ENCODE measurements at places on chromosomes 5 and 9. TPM values are rescaled to one million over a fixed set of nuclear protein-coding genes. Genes with fewer than 3 reads are reported as not detected.
A peak's percentile ranks its signal among the peaks of the same experiment; 100 is the strongest.

ANKRD55 gene
- total RNA-seq = 3.7 TPM

CCL21 gene
- 1.8 TPM for total RNA-seq

GLT6D1 gene
- not detected for total RNA-seq

DNA sequence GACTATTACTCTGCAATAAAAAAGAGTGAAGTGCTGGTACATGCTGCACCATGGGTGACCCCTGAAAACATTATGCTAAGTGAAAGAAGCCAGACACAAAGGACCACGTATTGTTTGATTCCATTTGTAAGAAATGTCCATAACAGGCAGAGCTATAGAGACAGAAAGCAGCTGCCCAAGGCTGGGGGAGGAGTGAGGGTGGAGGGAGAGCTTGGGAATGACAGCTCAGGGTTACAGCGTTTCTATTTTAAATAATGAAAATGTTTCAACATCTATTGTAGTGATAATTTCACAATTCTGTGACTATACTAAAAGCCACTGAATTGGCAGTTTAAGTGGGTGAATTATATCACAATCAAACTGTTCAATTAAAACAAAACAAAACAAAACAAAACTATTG, 81.7 kb downstream of the MYO10 start:
- DNase-seq = no peak

GRCh38 chr5:59569158-59569557, 324.4 kb downstream of the PDE4D start:
- no peak for DNase-seq

- DNase-seq = peak; percentile 33
Measured at GRCh38 chr5:73215891-73216610, 43.1 kb downstream of the TMEM174 start.

DNA sequence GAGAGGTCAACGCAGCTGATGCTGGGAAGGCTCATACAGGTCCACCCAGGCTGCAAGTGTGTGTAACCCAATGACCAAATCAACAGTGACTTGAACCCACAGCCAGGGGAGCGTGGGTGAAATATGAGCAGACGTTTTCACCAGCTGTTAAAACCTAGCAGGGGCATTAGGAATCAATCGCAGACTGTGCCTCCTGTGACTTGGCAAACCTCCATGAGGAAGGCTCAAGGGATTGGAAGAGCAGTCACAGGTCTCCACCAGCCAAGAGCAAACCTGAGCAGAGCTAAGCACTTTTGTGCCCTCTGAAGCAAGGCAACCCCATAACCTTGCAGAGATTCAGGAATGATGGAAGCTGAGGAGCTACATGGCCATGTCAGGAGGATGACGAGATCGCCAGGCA, 25.5 kb downstream of the INSYN2B start:
- DNase-seq = no peak

DNA sequence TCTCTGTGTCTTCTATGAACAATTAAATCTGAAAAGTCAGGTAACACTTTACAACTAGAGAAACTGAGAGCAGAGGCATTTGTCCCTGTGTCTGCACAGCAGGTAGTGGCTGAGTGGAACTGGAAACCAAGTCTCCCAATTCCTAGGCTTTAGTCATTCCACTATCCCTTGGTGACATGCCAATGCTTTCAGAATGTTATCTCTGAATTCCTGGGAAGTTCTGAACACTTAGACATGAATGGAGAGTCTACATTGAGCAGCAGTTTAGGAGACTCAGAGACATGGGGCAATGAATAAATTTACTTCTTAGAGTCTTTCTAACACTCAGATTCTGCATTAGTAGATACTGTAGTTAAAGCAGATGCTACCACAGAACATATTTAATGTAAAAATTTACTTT, 94.8 kb upstream of the APC start:
- DNase-seq = no peak

DNA sequence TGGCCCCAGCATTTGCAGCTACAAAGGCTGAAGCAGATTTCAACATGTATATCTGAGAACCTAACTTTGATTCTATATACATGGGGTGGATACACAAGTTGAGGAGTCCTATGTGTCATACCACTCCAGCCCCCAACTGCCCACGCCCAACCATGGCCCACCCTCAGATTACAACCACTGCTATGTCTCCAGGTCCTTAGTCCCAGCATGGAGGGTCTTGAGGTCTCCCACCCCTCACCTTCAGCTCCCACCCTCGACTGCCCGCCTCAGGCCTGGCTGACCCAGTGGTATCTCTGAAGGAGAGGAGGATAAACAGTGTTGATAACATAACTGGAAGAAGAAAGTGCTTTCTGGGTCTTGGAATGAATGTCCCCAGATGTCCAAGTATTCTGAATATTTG, 8.2 kb downstream of the SOWAHA start:
- DNase-seq = no peak

DNA sequence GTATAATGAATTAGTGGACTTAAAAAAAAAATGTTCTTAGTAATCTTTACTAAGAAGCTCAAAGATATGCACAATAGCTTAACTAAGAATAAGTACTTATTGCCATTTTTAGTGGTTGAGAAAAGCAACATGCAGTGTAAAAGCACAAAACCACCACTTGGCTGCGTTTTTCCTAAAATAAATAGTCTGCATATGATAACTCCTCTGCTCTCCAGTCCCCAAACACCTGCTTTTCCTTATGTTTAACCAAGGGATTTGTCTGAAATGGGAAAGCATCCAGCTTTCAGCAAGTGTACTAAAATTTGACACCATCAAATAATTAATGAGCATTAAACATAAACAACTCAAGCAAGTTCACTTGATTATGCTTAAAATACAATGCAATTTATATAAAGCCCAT, 41.4 kb downstream of the PSIP1 start:
- no peak for DNase-seq

GRCh38 chr5:10351199-10351905, 2.1 kb upstream of the MARCHF6 start:
- DNase-seq = peak; percentile 66

DNA sequence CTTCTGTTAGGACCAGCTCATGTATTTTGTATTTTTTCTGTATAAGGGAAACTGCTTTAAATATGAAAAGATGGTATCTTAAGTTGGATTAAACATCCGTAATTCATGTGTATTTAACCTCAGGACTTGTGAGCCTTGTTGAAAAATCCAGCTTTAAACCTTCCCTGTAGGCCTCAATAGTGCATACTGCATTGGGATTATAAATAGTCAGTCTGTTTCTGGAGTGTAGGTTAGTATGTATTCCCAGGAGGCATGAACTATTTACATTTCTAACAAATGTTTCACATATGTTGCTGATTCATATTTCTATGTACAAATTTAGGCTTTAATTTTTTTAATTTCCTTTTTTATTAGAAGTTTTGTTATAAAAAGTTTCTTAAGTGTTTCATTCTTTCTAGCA, 137.9 kb upstream of the GRHPR start:
- DNase-seq = no peak

DNA sequence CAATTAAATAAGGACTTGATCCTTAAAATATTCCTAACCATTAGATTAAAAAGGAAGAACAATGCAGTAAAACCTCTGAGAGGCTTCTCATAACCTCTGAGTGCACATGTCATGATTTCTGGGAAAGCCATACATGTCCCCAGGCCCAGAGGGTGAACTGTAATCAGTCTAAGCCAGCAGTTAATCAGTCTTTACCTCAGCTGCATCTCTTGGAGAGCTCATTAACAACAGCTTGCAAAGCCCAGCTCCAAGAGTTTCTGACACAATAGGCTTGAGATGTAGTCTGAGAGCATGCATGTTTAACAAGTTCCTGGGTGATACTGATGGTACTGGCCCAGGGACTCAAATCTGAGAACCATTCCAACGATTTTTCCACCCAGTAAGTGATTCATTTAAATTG, 392.1 kb downstream of the DNAH5 start:
- DNase-seq = no peak

DNA sequence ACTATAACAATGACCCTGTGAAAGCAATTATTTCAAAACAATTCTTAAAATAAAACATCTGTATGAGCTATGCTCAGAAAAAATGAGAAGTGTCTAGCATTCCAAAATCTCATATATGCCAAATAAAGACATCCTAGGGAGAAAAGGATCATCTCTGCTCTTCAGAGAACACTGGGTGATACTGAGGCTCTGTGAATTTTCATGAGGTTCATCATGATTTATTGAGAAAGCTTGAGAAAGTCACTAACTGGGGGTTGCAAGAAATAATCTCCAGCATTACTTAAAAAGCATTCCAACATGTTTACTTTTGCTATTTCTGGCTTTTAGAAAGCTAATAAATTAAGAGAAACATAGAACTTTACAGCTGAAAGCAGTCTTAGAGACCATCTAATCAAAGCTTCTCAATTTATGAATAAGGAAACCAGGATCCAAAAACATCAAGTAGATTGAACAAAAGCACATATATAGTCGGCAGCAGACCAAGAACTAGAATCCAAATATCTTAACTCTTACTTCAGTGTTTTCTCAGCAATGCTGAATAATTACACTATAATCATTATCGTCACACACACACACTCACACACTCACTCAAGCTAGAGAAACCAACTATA, 372.8 kb downstream of the NR2F1-AS1 start:
- no peak for DNase-seq

GRCh38 chr5:40486437-40487275, 193.1 kb upstream of the PTGER4 start:
- no peak for DNase-seq

GRCh38 chr9:4442806-4443205, 47.5 kb upstream of the SLC1A1 start:
- DNase-seq = no peak

Data from dermis microvascular lymphatic vessel endothelial cell (primary cell).